ENCODE measurements at places on chromosomes 3 and 15.

GRCh38 chr3:167481164-167481563 lies 7.3 kb upstream of the SERPINI2 start:
- no peak for DNase-seq

GRCh38 chr15:57923306-57923705 lies 142.2 kb downstream of the ALDH1A2 start:
- DNase-seq, result no peak

GRCh38 chr3:17802950-17803349 lies 60.5 kb upstream of the TBC1D5 start:
- no peak for DNase-seq

DNA sequence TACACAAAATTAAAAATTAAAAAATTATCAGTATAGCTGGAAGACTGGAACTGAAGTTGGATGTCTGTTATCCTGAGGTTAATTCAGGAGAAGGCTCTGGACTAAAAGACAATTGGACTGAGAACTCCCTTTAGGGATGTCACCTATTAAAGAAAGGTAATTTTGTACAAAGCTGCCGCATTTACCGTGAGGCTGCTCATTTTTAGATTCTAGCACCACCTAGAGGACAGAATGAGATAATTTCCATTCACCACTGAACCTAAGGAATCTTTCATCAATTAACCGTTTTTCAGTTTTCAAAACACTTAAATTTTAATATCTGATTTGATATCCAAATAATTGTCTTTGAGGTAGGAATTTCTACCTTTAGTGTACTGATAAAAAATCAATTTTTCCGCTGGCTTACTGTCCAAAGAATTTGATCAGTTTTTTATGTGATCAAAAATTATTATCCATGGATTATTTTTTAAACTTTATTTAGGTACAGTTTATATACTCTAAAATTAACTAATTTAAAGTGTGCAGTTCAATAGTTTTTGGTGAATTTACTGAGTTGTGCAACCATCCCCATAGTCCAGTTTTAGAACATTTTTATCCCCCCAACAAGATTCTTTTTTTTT lies 106.7 kb upstream of the TNIK start:
- DNase-seq, result peak; percentile 61

- DNase-seq, result no peak
These were observed 1300.1 kb upstream of the ALCAM start for GRCh38 chr3:104066658-104067057.

- no peak for DNase-seq
These were observed 23.7 kb downstream of the ABHD2 start for GRCh38 chr15:89111961-89112340.

DNA sequence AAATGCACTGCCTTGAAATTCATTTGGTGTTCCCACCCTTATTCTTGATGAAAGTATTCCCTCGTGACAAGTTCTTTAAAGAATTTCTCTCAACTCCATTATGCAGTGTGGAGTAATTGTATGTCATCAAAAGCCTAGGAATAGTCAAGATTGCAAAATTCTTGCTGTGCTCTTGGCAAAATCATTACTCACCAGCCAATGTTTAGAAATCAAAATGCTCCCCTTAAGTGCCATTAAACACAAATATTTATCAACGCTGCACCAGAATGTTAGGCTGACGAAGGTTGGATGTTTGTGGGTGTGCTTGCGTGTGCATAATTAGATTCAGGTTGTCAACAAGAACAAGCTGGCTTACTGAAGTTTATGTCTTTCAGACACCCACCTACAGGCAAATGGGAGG lies 40.5 kb downstream of the SST start:
- DNase-seq, result peak; percentile 81

GRCh38 chr3:56813653-56813960 lies 11.9 kb upstream of the ARHGEF3 start:
- no peak for DNase-seq

DNA sequence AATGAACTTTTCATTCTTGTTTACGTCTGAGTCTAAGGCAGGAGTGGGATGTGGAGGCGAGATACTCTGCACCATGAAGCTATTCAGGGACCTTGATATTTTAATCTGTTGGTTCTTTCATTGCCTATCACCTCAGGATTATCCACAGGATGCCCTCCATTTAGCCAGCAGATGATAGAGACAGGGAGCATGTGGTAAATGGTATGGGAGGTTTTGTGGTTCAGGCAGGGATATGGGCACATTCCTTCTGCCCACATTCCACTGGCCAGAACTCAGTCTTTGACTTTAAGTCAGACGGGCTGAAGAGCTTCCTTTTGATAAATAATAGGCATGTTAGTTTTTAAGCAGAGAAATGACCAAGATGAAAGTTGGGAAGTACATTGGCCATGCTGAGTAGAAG lies 548.0 kb upstream of the CCDC54 start:
- no peak for DNase-seq

DNA sequence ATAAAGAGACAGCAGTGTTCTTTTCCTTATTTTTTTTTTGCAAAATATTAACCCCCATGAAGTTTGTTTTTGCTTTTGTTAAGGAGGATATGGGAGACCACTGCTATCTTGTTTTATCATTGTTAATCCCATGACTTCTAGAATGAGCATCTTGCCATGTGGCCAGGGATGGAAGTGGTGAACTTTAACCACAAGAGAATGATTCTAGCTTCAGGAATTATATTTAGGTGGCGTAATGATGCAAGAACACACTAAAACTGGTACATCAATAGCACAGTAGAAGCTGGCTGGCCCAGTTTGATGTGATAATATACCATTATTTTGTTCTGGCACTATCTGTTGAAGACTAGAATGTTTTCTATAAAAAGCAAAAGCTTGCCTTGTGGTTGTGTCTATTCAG lies 720.9 kb downstream of the GRM7 start:
- DNase-seq, result no peak

DNA sequence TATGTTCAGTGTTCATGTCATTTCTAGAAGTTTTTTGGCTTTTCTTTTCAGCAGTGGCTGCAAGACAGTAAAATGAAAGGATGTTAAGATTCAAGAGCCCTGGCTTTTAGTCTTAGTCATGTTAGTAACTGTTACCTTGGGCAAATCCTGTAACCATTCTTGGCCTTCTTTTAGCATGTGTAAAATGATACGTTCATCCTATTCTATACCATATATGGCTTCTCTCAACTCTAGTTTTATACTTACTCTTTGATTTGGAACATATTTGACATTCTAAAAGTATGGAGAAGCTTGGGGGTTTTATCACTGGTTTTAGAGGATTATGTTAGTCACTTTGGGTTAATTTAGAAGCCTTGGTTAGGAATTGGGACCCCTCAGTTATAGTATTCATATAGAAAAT lies 20.1 kb downstream of the GTF2E1 start:
- DNase-seq, result no peak

- peak; percentile 35 for DNase-seq
These were observed 609 bp downstream of the RNF13 start for GRCh38 chr3:149813367-149814281.

GRCh38 chr3:61564395-61565059 lies 3.2 kb downstream of the PTPRG start:
- peak; percentile 72 for DNase-seq

DNA sequence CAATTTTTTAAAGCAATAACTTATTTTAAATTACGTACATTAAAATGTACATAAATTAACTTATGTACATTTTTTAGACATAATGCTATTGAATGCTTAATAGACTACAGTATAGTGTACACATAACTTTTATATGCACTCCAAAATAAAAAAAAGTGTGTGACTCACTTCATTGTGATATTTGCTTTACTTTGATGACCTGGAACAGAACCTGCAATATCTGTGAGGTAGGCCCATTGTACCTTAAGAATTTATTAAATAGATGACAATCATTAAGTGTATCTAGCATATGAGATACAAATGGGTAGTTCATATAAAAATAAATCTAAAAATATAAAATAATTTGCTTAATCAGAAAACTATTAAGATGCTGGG lies 276.7 kb downstream of the NFKBIZ start:
- no peak for DNase-seq

- DNase-seq, result no peak
These were observed 38.7 kb downstream of the SENP8 start for GRCh38 chr15:72156928-72157327.

- no peak for DNase-seq
These were observed 7.4 kb upstream of the ANO10 start for GRCh38 chr3:43629257-43629656.

DNA sequence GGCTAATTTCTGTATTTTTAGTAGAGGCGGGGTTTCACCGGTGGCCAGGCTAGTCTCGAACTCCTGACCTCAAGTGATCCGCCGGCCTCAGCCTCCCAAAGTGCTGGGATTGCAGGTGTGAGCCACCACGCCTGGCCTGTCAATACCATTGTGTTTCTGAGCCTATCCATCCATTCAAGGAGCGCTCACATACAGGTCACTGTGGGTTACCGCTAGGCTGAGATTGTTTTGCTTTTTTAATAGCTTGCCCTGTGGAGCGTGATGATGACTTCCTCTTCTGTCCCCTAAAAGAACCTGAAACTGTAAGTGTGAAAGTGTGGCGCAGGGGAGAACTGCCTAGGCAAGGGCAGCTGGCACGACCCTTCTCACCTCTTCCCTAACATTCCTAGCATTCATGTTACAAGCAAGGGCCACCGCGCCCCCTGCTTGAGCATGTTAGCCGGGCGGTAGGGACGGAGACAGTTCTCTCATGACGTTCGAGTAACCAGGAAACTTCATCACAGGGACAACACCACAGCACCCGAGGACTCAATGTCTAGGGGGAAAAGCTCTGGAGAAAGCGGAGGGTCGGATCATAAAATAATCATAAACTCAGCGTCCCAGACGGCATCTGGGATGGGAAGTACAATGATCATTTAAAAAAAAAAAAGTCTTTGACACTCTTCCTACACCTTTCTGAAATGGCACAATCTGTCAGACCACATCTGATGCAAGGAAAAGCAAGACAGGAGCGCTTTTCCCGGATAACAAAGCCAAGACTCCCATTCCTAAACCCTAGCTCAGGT lies 790 bp downstream of the LAMP3 start:
- DNase-seq, result no peak

GRCh38 chr3:160747422-160747821 lies 8.6 kb upstream of the PPM1L start:
- DNase-seq, result no peak

DNA sequence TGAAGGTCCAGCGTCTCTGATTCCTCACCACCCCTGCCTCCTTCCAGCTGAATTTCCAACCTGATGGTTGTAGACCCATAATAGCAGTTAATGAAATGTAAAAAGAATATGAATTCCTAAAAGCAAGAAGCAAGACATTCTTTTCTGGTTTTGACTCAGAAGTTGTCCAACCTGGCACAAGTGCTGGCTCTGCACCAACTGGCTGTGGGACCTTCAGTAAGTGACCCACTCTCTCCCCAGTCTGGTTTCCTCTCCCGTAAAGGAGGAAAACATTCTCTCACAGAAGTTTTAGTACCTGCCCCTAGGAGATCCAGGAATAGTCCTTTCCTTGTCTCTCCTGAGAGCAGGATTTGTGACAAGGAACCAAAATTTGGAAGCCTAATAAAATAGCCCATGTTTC lies 236.9 kb upstream of the TRIM42 start:
- DNase-seq, result no peak

GRCh38 chr3:57393977-57394376 lies 101.5 kb upstream of the ASB14 start:
- no peak for DNase-seq

DNA sequence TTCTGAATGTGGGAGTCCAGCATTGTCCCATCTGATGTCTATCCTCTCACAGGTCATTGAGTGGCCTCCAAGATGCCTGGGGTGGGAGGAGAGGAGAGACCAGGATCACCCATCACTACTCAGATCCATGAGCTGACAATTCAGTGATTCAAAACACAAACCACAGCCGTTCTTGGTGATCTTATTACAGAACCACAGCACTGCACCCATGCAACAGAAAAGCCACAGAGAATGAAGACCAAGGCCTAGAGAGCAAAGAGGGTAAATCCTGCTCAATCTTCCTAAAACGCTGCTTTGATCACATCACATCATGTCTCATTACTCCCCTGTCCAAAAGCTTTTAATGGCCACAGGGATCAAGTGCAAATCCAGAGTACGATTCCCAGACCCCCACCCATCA lies 23.5 kb downstream of the ANP32A start:
- no peak for DNase-seq

DNA sequence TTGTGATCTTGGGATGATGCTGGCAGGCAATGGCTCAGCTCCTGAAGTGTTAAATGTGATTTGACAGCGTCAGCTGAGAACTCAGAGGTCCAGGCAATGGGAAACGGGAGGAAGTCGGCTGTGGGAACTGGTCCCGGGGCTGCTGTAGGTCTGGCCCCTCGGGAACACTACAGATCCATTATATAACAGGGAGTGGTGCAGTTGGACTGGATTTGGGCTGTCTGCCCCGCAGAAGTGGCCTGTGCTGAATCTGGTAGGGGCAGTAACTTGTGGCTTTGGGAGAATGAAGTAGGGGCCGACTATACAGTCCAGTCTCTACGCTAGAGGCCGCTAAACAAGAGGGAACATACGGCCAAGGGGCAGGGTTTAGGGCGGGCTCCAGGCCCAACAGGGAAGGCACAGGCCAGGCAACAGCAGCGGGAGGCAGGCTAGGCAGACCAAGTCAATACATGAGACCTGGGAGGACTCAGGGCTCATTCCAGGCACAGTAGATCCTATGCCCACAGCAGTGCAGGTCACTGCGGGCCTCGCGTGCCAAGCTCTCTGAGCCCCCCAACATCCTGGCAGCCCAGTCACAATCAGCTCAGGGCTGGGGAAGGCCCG lies 20.3 kb upstream of the IL16 start:
- peak; percentile 21 for DNase-seq

GRCh38 chr3:196677931-196678330 lies 34.1 kb downstream of the CEP19 start:
- no peak for DNase-seq

- no peak for DNase-seq
These were observed 3.3 kb upstream of the TMEM45A start for GRCh38 chr3:100489118-100489517.

DNA sequence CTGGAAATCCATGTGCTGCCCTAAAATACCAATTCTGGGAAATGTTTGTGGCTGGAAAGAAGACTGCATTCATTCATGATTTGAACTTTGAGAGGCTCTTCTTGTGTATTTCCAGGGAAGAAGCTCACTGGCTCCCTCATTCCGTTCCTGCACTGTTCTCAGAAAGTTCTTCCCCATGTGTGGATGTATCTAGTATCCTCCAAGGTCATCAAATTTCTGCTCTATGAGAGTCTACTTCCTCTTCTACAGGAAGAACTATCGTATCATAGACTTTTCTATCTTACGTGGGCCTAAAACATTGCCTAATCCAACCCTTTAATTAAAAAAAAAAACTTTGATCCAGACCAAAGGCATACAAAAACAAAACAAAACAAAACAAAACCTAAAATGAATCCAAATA lies 2.9 kb downstream of the CCR3 start:
- DNase-seq, result no peak

DNA sequence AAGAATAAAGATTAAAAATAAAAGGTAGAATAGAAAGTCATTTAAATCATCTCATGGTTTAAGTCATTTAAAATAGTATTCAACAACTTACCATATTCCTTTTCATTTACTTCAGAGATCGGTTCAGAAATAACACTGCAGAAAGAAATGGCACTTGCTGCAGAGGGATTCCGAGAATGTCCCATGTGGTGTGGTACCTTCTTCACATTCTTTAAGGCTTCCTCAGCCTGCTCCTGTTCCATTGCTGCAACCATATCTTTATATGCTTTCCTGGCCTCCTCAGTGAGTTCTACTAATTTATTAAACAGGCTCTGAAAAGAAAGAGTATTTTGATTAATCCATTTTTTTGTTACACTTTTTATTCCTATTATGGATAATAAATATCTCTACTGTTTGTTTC lies 32.6 kb upstream of the SHC4 start:
- DNase-seq, result peak; percentile 9
